ENCODE measurements at places on chromosomes 16 and 17.

DNA sequence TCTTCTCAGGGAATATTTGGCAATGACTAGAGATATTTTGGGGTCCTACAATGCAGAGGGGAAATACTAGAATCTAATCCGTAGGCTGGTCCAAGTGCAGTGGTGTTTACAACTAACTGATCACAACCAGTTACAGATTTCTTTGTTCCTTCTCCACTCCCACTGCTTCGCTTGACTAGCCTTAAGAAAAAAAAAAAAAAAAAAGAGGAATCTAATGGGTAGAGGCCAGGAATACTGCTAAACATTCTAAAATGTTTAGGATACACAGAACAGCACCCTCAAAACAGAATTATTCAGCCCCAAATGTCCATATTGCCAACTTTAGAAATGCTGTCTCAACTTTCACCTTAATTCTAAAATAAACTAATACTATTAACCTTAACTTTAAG, 49.0 kb upstream of the SKAP1 start:
- DNase-seq, result no peak

- DNase-seq, result peak; percentile 31
Measured at GRCh38 chr16:24729951-24730815, 732 bp downstream of the TNRC6A start.

DNA sequence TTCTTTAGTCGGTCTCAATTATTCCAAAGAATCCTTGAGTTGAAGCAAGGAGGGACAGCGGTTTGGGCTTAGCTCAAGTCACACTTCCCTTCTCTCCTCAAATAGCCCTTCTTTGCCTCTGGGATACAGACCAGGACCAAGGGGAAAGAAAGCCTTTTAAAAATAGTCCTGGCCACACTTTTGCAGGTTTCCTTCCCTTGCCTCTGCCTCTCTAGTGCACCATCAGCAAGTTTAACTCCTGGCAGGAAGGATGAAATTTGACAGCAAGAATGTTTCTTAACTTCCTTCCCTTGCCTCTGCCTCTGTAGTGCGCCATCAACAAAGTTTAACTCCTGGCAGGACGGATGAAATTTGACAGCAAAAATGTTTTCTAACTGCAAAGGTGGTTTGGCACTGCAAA, 7.2 kb upstream of the G6PC1 start:
- DNase-seq, result no peak

DNA sequence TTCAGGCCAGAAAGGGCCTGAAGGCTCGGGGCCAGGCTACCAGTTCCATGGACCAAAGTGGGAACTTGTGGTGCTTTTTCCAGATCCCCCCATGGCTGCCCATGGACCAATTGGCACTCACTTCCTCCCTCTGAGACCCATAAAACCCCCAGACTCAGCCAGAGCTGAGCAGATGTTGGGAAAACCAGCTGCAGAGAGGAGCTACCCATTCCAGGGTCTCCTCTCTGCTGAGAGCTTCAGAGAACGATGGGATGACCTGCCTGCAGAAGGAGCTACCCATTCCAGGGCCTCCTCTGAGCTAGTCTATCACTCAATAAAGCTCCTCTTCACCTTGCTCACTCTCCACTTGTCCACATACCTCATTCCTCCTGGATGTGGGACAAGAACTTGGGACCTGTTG, 52.2 kb upstream of the MED9 start:
- no peak for DNase-seq

GRCh38 chr17:47665655-47666054, 15.9 kb downstream of the KPNB1 start:
- no peak for DNase-seq

DNA sequence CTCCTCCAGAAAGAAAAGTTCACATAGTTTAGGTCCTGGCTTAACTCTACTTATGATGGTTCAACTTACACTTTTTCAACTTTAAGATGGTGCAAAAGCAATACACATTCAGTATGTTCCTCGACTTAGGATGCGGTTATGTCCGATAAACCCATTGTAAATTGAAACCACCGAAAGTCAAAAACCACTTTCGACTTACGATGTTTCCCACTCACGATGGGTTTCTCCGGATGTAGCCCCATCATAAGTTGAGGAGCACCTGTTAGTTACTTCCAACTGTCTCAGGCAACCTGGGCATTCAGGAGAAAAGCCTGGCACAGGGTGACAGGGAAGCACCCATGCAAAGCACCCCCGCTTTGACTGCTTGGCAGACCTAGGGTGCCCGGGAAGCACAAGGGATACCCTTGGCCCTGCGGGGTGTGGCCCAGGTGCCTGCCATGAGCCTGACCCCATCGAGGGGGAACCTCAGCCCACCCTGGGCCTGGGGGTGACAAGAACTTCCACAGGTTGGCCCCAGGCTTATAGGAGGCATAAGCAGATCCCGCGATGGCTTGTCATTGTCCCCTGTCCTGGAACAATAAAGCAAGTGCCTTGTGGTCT, 14.0 kb downstream of the UNC119 start:
- no peak for DNase-seq

DNA sequence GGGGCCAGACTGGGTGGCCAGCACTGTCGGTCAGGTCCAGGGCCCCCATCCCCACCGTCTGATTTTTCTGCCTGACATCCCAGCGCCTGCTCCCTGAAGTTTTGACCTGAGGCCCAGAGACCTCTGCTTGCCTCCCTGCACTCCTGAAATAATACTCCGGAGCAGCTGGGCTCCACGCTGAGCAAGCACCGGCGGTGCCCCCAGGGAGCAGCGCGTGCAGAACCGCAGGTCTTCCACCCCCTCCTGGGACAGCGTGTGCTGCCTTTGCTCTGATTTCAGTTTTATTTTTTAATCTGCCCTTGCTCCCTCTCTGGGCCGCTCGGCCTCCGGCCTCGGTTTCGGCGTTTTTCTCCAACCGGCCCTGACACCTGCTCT, 132.4 kb upstream of the GSE1 start:
- DNase-seq, result no peak

DNA sequence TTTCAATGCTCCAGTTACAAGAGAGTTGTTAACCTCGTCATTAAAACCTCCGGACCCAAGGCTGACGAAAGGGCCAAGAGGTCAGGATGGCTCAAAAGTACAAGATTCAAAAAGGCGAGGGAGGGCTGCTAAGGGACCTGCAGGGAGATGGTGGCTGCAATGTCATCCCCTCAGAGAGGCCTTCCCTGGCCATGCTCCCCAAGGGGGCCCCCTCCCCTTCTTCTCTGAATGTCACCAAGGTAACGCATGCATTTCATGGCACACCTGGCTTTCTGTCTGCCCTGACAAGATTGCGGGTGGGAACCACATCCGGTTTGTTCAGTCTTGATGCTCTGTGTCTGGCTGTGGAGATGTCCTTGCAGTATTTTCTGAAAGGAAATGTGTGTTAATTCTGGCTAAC, 89.9 kb downstream of the C16orf78 start:
- peak; percentile 75 for DNase-seq

DNA sequence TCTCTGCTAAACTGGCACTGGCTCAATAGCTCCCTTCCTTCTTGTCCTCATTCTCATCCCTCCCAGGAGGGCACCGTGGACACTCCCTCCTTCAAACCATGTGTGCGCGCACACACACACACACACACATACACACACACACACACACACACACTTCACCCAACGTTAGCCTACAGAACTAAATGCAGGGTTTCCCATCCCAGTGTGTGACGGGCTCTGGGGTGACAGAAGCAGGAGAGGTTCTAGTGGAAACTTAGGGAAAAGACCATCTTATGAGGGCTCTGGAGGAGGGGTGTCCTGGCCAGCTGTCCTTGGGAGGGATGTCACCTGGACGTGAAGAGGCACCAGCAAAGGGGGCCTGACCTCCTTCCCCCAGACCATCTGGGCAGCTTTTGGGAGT, 19.7 kb downstream of the OSBPL7 start:
- DNase-seq, result no peak

DNA sequence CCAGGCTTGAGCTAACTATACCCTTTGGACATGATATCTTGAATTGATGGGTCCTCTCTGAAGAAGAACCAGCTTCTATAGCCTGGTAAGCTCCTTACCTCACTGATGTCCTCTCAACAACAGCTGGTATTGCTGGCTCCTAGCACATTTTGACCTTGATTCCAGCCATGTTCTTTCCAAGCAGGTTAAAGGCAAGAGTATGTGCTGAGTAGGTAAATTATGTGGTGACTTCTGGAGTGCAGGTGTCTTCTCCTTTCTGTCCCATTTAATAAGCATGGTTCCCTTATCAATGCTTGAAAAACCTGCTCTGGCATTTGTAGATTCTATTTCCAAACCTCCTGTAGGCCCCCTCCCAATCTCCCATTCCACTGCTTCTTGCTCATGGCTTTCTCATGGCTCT, 300.1 kb downstream of the UTP18 start:
- no peak for DNase-seq

- DNase-seq, result no peak
Measured at GRCh38 chr17:54907376-54907775, 6.7 kb downstream of the TOM1L1 start.

DNA sequence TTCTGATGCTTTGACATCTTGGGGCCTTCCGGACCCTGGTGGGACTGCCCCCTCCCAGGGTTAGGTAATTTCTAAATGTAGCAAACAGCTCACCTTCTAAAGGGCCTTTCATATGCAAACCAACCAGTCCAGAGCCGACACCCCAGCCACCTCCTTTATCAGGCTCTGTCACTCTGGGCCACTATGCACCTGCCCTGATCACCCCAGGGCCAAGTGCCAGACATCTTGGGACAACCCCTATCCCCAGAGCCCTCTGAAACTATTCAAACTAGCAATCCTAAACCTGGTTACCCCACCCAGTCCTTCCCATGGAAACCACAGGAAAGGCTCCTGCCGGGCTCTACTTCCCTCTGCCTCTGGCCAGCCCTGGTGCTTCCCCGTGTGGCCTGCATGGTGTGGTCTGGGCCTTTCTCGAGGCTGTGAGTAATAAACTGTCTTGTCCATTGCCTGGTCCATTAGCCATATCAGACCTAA, 91.2 kb upstream of the TNRC6C start:
- no peak for DNase-seq

DNA sequence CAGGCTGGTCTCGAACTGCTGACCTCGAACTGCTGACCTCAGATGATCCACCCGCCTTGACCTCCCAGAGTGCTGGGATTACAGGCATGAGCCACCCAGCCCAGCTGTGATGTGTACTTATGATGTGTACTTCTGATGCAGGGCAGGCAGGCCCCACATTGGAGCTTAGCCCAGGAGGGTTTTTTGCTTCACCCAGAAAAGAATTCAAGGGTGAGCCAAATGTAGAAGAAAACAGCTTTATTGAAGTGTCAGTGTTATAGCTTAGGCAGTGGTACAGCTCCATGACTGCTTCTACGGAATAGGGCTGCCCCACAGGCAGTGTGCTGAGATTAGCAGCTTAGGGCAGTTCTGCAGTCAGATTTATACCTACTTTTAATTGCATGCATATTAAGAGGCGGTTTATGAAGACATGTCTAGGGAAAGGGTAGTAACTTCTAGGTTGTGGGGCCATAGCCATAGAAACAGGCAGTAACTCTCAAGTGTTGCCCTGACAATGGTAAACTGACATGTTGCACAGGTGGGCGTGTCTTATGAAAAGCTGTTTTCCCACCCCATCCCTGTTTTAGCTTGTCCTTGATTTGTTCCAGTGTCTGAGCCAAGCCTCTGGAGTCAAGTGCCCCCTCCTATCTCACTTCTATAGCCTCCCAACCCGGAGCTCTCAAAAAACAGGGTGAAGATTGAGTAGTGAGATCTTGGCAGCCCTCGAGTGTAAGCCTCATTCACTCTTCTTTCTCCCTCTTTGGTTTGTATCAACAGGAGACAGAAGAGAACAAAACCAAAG, 24.1 kb upstream of the POLR3E start:
- no peak for DNase-seq

DNA sequence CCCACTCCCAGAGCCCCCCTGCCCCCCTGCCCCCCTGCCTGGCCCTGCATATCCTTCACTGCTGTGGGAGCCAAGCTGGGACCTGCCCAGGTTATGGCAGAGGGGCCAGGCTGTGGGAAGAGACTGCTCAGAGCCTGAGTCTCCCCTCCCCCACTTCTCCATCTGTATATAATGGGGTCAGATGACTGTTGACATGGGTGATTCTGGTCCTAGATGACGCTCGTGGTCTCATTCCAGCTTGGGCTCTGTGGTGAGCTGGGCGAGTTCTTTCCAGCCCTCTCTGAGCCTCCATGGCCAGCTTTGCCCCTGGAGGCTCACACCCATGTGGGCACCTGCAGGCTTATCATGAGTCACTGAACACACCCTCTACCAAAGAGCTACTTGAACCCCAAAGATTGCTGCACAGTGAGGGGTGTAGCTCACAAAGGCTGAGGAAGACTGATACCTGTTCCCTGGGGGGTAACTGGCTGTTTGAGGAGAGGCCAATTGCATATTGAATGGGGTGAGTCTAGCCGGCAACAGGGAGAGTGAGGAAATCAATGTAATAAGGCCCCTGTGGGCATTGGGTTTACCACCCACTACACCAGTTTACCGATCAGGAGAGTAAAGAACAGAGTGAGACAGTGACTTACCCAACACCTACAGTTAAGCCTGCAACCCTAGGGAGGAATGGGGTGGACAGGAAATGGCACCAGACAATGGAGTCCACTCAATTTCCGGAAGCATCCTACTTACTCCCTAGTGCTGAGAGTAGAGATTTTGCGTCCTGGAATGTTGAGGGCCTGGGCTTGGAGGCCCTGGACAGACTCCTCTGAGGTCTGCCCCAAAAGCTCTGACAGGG, 4.2 kb upstream of the SREBF1 start:
- DNase-seq, result no peak

DNA sequence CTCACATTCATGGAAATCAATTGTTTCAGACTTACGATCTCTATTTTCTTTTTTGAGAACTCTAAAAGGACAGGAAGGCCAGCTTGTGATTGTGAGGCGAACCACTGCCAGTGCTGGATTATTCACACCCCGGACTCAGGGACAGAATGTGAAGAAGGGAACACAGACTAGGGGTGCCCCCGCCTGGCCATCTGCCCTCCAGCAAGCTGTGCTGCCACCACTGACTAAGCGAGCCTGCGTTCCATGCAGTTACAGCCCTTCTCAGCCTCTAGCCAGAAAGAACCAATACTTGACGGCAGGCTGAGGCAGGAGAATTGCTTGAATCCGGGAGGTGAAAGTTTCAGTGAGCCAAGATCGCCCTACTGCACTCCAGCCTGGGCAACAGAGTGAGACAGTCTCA, 2.8 kb downstream of the HAGH start:
- peak; percentile 2 for DNase-seq

GRCh38 chr17:75976175-75976848, 2.7 kb downstream of the ACOX1 start:
- no peak for DNase-seq

DNA sequence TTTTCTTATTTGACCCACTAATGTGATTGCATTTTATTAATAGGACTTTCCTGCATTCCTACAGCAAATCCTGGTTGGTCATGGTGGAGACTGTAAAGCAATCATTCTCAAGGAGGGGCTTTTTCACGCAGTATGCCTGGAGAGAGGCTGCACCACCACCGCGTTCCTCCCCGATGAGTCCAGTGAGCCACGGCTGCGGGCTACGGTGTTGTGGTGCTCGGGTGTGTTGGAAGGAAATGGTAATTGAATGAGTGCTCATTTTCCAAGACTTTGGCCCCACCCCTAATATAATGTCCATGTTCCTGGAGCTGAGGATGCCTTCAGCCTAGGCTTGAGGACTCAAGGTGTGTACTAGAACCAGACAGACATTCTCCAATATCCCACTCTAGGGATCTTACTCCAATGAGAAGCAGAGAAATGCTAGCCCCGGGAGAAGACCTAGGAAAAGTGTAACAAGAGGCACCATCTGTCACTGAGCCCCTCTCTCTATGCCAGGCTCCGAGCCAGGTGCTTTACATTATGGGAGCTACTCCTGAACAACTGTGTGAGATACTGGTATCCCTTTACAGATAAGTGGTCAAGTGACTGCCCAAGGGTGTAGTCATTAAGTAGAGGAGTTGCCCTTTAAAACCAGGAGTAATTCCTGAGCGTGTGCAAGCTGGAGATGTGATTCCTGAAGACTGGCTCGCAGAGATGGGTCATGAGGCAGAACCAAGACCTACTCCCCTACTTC, 39.4 kb downstream of the HEATR6 start:
- DNase-seq, result no peak

Data from CD4-positive, alpha-beta T cell treated with Interleukin-1 beta for 1 hour (primary cell).